Upper lobe of right lung (tissue), 1 donor: ENCODE measurements at places on chromosomes 4 and X.
A peak's percentile ranks its signal among the peaks of the same experiment; 100 is the strongest.

DNA sequence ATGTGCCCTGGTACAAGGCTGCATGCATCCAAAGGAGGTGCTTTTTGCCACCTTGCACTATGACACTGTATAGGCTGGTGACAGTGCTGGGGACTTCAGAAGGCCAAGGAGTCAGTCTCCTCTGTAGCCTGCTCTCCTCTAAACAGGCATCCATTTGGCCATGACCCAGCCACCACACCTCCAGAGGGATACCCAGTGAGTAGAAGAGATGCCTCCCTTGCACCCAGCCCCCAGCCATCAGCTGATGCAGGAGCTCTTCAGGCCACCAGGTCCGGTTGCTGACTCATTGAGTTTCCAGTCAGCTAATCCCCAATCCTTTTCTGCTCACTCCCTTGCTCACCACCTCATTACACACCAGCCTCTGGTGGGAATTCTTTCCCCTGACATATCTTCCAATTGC, 99.8 kb downstream of the PJA1 start:
- no peaks in the 10 kb centered on the region for H3K4me1 ChIP-seq
- no peak overlapping the region for H3K27ac ChIP-seq
- H3K4me3 ChIP-seq, result no peak overlapping the region
- DNase-seq, result no peak

DNA sequence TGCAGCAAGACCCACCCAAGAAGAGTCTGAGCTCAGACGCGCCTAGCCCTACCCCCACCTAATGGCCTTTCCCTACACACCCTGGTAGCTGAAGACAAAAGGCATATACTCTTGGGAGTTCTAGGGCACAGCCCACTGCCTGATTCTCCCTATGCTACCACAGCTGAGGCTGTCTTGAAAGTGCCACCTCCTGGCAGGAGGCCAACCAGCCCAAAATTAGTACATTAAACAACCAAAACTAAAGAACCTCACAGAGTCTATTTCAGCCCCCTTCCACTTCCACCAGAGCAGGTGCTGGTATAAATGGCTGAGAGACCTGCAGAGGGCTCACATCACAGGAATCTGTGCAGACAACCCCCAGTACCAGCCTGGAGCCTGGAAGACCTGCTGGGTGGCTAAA, 119.1 kb downstream of the HMGN5 start:
- H3K27me3 ChIP-seq, result no peaks in the 10 kb centered on the region
- no peak overlapping the region for H3K4me3 ChIP-seq
- H3K4me1 ChIP-seq, result no peaks in the 10 kb centered on the region
- DNase-seq, result no peak
- no peaks in the 10 kb centered on the region for H3K36me3 ChIP-seq

DNA sequence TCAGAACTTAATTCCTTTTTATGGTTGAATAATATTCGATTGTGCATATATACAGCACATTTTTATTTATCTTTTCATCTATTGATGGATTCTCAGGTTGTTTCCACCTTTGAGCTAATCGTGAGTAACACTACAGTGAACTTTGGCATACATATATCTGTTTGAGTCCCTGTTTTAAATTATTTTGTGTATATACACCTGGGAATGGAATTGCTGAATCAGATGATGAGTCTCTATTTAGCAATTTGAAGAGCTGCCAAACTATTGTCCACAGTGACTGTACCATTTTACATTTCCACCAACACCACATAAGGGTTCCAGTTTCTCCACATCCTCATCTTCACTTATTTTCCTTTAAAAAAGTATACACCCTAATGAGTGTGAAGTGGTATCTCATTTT, 166.2 kb upstream of the FGF13 start:
- H3K4me3 ChIP-seq, result no peak overlapping the region
- H3K27me3 ChIP-seq, result no peaks in the 10 kb centered on the region
- no peak for DNase-seq
- H3K4me1 ChIP-seq, result no peaks in the 10 kb centered on the region

GRCh38 chr4:8050555-8051206, 107.9 kb downstream of the ABLIM2 start:
- no peaks in the 10 kb centered on the region for H3K36me3 ChIP-seq
- H3K4me1 ChIP-seq, result peaks cover 10% of the 10 kb centered on the region
- no peak overlapping the region for H3K4me3 ChIP-seq
- peak overlapping the region; percentile 70 for H3K27ac ChIP-seq

DNA sequence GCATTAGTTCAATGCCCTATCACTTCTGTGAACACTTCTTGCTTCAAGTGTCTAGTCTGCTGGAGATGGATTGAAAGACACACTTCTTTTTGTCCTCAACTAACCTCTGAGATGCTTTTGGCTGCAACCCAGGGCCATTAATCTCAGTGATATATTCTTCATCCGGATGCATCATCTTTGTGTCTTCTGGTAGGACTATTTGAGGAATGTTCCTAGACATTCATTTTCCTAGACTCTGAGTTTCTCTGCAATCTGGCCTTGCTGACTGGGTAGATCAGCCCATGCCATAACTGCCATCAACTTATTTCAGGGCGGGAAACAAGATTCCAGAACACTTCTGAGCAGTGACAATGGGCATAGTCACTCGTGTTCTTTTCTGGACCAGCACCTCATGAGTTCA, 329.4 kb downstream of the PDGFC start:
- no peaks in the 10 kb centered on the region for H3K27me3 ChIP-seq
- no peak overlapping the region for H3K27ac ChIP-seq
- no peak for DNase-seq
- H3K4me3 ChIP-seq, result no peak overlapping the region
- H3K36me3 ChIP-seq, result no peaks in the 10 kb centered on the region

GRCh38 chr4:178173771-178174170, 731.5 kb upstream of the AGA start:
- DNase-seq, result no peak
- no peak overlapping the region for H3K4me3 ChIP-seq
- H3K4me1 ChIP-seq, result no peaks in the 10 kb centered on the region
- H3K36me3 ChIP-seq, result no peaks in the 10 kb centered on the region
